ENCODE measurements at places on chromosomes 12 and 14.

DNA sequence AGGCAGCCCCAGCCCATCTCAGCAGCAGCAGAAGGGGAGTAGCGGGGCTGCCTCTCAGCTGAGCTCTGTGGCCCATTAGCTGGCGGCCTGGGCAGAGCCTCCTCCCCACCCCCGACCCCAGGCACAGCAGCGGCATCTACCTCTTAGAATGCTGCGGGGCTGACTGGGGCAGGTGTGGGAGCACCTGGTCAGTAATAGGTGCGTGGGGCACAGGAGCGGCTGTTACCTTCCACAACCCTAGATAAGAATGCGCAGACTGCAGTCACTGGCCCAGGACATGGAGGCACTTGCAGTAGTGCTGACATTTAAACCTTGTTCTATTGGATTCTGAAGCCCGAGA is 35.6 kb downstream of the SYNE3 start:
- DNase-seq = no peak

DNA sequence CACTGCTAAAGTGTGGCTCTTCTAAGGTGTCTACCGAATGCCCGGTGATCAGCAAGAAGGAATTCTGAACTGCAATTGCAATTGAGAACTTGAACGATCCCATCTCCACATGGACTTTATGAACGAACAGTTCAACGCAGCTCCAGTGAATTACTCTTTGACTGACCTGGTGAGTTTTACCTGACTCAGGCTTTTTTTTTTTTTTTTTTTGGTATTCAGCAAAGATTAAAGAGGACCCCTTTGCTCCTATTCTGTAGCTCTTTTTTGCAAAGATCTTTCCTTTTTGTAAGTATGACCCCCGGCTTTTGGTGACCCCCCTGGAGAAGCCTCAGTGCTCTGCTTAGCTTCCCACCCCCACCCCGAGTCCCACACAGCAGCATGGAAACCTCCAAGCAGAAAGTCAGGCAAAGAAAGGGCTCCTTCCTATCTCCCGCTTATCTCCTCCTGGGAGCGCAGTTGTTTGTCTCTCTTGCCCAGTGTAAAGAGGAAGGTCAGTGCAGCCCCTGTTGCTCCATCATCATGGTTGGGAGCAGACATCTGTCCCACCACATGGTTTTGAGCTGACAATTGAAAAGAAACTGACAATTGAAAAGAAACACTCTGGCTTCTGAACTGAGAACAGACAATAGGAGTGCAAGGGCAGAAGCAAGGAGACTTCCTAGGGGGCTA is 72.1 kb upstream of the DIO3 start:
- no peak for DNase-seq

- no peak for DNase-seq
Measured at GRCh38 chr12:89476232-89476631, 48.4 kb downstream of the GALNT4 start.

- no peak for DNase-seq
Measured at GRCh38 chr14:70317091-70317968, 42.2 kb downstream of the COX16 start.

DNA sequence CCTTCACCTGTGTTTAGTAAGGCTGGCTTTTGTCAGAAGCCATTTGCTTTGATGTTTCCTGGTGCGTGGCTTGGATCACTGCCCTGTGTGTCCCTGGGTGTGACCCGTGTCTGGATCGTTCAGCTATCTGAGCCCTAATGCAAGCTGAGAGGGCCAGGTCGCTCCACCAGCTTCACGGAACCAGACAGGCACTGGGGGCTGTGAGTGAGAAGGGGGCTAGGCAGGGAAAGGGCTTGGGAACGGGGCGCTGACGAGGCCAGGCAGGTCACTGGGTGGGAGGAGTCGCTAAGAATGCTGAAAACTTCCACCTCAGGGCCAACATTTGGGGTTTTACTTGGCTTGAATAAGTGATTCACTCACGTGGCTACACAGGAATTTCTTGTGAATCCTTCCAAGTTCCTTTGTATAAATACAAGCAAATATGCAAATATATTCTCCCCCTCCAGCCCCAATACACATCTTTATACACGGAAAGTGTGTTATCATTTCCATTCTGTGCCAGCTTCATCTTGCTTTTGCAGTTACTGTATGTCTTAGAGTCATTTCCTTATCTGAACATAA is 24.2 kb upstream of the MMP17 start:
- DNase-seq = no peak

Measured in stimulated activated CD4-positive, alpha-beta T cell treated with anti-CD3 and anti-CD28 coated beads, TNF-alpha, amount 100 ng/mL, for 4 hours (primary cell).